ENCODE measurements at places on chromosomes 5 and 9.

GRCh38 chr5:167580608-167581007, 710.8 kb upstream of the WWC1 start:
- no peak for DNase-seq

DNA sequence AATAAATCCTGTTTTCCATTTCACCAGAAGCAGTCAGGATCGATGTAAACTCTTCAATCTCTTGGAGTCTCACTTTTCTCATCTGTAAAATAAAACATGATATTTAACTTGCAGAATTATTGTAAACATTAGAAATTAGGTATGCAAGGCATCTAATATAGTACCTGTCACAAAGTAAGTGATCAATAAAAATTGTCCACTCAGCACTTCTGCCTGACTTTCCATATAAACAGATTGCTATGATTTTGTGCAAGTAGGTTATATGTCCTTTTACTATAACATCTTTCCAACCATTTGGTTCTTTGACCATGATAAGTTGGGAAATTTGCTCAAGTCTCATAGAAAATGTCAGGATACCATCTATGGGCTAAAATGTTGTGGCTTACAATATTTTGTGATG, 148.8 kb upstream of the MTAP start:
- no peak for DNase-seq

DNA sequence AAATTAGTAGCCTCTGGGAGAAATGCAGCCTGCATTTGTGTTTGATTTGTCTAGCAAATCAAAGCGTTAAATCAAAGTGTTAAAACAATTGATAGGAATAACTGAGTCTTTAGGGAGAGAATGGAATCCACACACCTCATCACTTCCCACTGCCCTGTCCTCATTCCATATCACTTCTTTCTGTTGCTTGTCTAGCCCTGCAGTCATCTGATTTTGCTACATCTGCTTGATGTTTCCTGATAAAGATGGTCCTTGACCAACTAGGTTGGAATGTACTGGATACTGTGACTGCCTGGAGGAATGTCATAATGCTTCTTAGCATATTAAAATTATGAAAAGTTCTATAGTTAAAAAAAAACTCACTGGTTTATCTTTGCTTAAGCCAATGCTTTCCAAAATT, 119.9 kb downstream of the DOCK2 start:
- no peak for DNase-seq

- no peak for DNase-seq
Measured at GRCh38 chr5:652023-652515, 39.9 kb downstream of the CEP72 start.

- no peak for DNase-seq
Measured at GRCh38 chr5:140329739-140330481, 16.5 kb downstream of the HBEGF start.
